ENCODE measurements at places on chromosomes 1 and 21. TPM values are rescaled to one million over a fixed set of nuclear protein-coding genes. Genes with fewer than 3 reads are reported as not detected.

Gene ICOSLG
- 13.5 TPM for total RNA-seq

Gene APCS
- 1.3 TPM for total RNA-seq

Gene OR2L2
- not detected for total RNA-seq

Gene GJB3
- total RNA-seq: 233 TPM

Gene MAP1LC3C
- 12.5 TPM for total RNA-seq

Gene ERRFI1
- 283 TPM for total RNA-seq

Gene RXFP4
- total RNA-seq: not detected

Gene TSPEAR
- 0.21 TPM for total RNA-seq

Gene SIPA1L2
- 25.1 TPM for total RNA-seq

Gene ADAMTSL4
- total RNA-seq: 22.7 TPM

Gene C8A
- not detected for total RNA-seq

Gene TMPRSS15
- not detected for total RNA-seq

Gene CA6
- total RNA-seq: 9.5 TPM

Gene PGLYRP3
- 53.2 TPM for total RNA-seq

Gene RPTN
- 40.3 TPM for total RNA-seq

Gene FAM110D
- 2.8 TPM for total RNA-seq

Gene KCNJ9
- total RNA-seq: not detected

Gene IL20
- 1.0 TPM for total RNA-seq

Gene GJC2
- 2.5 TPM for total RNA-seq

Gene OR2L5
- total RNA-seq: not detected

Gene SAMD11
- total RNA-seq: 0.85 TPM

Gene GBP6
- total RNA-seq: 0.64 TPM

Gene PRAMEF13
- not detected for total RNA-seq

Gene SLC2A1
- total RNA-seq: 658 TPM

Gene SAMD13
- 1.0 TPM for total RNA-seq

Gene CRTC2
- 19.4 TPM for total RNA-seq

Gene CFAP57
- total RNA-seq: 0.11 TPM

Gene DNASE2B
- not detected for total RNA-seq

Gene RGS18
- 0.30 TPM for total RNA-seq

Gene EPHA8
- total RNA-seq: not detected

Gene KCNK2
- total RNA-seq: 1.4 TPM

Gene RAB42
- 1.4 TPM for total RNA-seq
